ENCODE measurements at places on chromosomes 12 and 14.

DNA sequence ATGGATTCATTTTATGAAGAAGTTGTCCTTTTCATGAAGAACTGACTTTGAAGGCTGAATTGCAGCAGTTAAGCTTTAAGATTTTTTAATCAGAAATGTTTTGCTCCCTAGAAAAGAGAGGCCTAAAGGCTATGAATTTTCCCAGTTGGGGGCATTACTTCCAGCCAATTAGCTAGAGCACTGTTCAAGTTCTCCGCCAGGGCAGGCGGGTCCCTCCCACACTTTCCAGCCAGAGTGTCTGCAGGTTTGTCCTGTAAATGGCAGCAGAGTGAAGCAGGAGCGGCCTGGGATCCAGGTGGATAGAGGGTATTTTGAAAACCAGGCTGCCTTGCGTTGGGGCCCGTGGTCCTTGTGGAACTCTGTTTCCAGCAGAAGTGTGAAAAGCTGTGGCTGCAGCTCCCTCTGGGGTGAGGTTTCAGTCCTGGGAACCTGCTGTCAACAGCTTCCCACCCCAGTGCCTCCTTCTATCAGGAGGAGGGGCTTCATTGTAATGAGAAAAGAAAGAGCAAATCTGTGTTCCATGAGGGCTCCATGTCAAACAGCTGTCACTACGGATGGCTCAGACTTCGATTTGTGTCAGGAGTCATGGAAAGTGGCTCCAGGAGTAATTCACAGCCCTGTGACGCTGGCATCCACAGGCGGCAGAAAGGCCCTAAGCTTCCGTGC lies 210.7 kb upstream of the TMEM132C start:
- no peak for DNase-seq

GRCh38 chr12:21328578-21328977 lies 6.1 kb downstream of the SLCO1A2 start:
- no peak for DNase-seq

DNA sequence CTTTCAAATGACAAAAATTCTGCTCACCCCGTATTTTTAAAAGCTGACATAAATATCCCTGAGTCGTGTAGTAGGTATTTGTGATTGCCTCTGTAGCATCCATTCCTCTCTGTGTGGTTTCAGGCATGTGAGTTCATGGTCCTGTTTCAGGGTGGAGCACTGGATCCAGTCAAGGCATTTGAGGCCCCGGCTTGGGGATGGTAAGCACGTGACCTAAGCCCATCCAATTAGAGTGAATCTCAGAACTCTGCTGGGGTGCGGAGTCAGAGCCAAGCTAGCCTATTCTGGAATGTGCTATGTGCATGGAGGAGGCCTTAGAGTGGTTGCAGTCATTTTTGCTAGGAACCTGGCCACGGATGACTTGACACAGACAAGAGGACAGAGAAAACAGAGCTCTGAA lies 4.3 kb upstream of the CSRP2 start:
- DNase-seq = no peak

GRCh38 chr12:943051-943450 lies 6.4 kb downstream of the RAD52 start:
- no peak for DNase-seq

- DNase-seq = no peak
Measured at GRCh38 chr12:69484428-69484827, 14.2 kb downstream of the FRS2 start.

DNA sequence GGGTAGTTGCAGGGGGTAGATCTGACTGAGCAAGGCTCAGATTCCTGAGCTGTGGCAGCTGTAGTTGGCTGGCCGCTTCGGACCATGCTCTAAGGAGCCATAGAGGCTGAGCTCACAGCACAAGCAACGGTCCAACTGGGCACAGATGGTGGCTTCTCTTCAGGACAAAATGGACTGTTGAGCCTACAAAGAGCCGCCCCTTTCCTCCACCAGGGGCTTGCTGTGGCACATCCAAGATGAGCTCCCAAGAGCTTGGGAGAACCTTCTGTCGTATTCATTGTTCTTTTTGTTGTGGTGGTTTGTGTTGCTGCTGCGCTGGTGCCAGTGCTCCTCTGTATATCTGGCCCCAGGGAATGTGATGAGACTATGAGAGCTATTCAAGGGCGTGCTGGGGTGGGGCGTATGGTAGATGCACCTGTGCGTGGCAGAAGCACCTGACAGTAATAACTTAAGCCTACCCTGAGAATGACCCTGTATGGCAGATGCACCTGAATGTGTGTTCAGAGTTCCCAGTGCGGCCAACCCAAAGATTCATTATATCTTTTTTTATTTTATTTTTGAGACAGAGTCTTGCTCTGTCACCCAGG lies 17.8 kb upstream of the LGALS3 start:
- no peak for DNase-seq

DNA sequence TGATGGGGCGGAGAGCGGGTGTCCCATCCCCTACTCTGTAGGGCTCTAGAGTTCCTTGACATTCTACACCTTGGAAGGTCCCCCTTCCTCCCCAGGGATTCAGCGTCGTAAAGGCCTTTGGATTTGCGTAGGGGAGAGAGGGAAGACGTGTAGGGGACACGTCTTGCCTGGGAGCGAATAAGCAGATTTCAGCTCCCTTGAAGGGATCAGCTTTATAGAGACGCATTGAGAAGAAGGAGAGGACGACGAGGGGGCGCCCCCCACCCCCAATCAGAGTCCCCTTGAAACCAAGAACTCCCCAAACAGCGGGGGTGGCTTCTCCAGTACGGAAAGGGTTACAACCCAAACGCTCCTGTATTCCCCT lies 324 bp downstream of the CALCOCO1 start:
- no peak for DNase-seq

- DNase-seq = no peak
Measured at GRCh38 chr12:106284358-106285105, 18.0 kb upstream of the TCP11L2 start.

- no peak for DNase-seq
Measured at GRCh38 chr12:48980389-48980952, 2.3 kb downstream of the WNT1 start.
